Activated CD8-positive, alpha-beta memory T cell treated with anti-CD3 and anti-CD28 coated beads for 24 hours (primary cell): ENCODE measurements at places on chromosomes 5 and 9.

DNA sequence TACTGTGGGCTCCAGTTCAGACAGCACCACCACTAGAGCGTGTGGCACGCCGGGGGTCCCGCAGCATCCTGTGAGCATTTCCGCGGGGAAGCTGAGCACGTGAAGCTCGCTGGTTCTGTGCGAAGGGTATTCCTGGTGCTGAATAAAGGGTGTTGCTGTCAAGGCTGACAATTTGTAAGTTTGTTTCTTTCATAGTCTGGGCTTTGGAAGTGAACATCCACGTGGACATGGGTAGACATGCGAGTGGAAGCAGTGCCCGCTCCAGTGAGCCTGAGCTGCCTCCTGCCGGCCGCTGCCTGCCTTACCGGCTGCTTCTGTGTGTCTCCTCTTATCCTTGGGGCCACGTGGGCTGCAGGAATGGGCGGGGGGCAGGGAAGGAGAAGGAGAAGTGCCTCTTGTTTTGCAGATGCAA, 14.7 kb downstream of the NDUFS6 start:
- no peak for DNase-seq

DNA sequence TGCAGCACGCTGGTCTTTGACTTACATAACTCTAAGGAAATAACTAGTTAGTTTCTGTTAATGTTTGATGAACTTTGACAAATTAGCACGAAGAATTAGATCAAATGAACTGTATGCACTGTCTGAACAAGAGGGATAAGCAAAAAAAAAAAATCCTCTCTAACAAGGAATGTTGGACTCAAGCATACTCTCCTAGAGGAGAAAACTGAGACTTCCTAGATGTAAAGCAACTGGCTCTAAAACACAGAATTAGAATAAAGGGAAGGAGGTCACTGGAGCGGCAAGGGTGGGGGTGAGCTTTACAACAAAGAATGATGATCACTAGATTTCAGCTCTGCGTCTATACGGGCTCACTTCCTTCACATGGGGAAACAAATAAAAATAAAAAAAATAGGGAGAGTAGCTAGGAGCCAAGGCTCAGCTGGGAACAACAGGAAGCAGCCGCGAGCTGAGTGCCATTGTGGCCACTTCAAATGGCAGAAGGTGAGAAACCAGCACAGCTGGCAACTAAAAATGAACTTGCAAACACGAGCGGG, 48.7 kb upstream of the CEMIP2 start:
- DNase-seq = no peak

GRCh38 chr9:84067821-84068220, 87.2 kb downstream of the RMI1 start:
- no peak for DNase-seq

DNA sequence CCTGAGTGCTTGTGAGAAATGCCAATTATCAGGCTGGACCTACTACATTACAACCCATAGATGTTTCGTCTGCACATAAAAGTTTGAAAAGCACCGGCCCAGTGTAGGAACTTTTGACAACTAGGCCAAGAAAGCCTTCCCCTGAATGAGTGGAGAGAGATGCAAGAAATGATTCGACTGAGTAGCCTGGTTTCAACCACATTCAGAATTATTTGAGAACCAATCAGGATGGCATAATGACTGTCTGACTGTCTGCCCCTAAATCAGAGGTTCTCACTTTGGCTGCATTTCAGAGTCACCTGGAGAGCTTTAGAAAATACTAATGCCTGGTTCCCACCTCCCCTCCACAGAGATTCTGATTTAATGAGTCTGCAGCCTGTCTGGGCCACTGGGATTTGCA, 61.1 kb downstream of the FRMD3 start:
- DNase-seq = no peak

DNA sequence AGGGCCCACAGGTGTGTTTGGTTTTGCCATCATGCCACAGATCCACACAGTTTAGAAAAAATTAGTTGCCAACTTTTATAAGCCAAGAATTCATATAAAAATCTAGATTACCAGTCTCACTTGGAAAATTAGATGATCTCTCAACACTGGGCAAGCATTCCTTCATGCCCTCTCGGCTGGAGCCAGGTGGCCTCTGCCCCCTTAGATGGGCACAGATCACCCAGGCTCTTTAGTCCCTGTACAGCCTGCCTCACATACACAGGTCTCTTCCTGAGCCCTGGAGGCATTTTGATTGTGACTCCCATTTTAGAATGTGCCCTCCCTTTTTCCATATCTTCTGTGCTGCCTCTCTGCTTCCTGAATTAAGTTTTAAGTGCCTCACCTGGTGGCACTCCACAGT, 20.0 kb downstream of the ACO1 start:
- no peak for DNase-seq
